ENCODE measurements at places on chromosomes 16 and 17.

DNA sequence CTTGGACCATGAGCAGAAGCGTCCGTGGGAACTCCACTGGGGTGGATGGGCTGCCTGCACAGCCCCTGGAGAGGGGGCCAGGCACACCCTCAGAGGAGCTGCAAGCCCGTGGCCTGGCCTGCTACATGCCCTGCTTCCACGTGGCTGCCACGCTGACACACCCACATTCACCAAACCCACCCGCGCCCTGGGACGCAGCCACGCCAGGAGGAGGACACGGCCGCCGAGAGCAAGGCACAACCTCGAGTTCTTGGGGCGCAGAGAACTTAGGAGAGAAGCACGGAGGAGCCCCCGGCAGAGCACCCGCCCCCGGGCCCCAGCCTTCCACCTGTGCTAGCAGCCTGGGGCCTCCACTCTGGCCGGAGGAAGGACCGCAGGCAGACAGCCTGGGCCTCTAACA, 18.8 kb downstream of the CASKIN1 start:
- no peak for DNase-seq

- no peak for DNase-seq
These were observed 32.9 kb upstream of the NPTX1 start for GRCh38 chr17:80509311-80509710.

- DNase-seq, result no peak
These were observed 31.5 kb downstream of the NLK start for GRCh38 chr17:28074010-28074409.

- no peak for DNase-seq
These were observed 23.0 kb downstream of the ZNF200 start for GRCh38 chr16:3212006-3212405.

DNA sequence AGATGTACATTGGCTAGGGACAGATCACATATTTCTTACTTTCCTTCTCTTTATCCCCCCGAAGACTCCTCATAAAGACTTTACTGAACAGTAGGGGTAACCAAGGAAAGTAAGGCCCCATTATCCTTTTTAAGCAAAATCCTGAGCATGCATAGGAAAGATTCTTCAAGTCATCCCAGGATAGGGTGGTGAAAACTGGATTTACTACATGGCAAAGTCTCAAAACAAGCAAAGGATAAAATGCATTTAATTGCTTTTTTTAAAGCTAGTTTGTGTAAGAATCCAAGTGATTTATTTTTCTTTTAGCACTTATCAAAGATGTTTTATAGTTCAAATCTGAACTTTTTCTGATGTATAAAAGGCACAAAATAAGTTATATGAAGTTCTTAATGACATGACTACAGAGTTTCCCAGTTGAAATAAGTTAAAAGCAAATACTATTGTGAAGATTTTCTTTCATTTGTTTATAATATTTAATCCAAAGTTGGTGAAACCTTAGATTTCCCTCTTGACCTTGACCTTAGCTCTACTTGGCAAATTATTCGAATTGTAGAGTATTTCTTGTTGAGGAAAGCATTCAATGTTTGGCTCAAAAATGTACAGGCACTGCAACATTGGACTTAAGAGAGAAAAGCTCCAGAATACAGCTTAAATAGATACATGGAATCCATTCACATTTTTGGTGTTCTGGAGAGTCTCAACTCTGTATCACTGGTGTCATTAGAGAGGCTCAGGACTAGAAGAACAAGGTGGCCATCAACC, 104.3 kb downstream of the ABCA8 start:
- no peak for DNase-seq

- no peak for DNase-seq
These were observed 186.6 kb downstream of the C16orf78 start for GRCh38 chr16:49560004-49560830.

Data from NCI-H1092 treated with DMSO at 0.1 percent for 48 hours (cell line).